Foreskin fibroblast (primary cell): ENCODE measurements at places on chromosomes 5 and 9.

GRCh38 chr5:106363578-106363977 is 1307.2 kb downstream of the EFNA5 start:
- DNase-seq, result no peak

- no peak for DNase-seq
Measured at GRCh38 chr9:131144201-131144600, 18.8 kb downstream of the NUP214 start.

DNA sequence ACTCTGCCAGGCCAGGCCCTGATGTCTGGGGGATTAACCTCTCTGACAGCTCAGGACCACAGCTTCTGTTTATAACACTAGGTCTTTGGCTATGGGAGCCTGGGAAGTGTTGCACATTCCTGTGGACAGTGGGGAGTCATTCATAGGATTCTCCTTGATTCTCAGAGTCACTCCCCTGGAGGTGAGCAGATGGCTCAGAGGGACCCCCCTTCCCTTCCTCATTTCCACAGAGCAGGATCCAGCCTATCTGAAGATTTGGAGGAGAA is 60.2 kb downstream of the NRG2 start:
- no peak for DNase-seq

DNA sequence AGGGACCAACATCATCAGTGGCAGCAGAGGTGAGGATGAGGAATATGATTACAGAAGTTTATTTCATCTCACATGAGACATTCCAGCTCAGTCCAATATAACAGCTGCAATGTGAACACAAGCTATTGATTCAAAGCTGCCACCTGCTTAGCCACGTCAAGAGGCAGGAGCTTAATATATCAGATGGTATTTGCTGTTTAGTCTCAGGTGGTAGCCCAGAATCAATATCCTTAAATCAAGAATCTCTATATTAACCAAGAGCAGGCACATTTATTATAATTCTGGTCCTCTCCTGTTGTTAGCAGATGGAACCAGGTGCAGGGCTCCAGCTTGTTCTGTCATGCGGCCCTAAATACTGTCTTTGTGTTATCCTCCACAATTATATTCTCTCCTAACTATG is 431.6 kb downstream of the ICE1 start:
- no peak for DNase-seq

- no peak for DNase-seq
Measured at GRCh38 chr5:163161512-163161911, 275.9 kb upstream of the CCNG1 start.

- DNase-seq, result peak; percentile 99
Measured at GRCh38 chr5:169695919-169696490, 58.9 kb downstream of the DOCK2 start.

- no peak for DNase-seq
Measured at GRCh38 chr5:54385994-54386393, 69.5 kb upstream of the HSPB3 start.

DNA sequence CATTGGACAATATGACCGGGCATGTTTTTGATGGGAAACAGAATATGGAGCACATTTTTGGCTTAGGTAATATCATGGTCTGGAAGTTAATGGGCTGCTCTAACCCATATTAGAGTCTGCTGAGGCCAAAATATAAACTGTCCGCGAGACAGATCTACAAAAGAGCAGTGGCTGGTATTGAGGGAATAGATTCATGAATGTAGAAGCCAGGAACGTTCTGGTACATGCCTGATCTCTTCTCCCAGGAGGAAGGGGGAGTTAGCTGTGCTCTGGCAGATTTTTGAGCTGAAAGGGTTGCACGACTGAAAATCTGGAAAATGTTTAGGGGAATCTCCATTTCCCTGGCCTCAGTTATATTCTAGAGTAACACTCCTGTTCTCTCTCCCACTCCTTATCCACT is 42.9 kb upstream of the ZFR start:
- no peak for DNase-seq

DNA sequence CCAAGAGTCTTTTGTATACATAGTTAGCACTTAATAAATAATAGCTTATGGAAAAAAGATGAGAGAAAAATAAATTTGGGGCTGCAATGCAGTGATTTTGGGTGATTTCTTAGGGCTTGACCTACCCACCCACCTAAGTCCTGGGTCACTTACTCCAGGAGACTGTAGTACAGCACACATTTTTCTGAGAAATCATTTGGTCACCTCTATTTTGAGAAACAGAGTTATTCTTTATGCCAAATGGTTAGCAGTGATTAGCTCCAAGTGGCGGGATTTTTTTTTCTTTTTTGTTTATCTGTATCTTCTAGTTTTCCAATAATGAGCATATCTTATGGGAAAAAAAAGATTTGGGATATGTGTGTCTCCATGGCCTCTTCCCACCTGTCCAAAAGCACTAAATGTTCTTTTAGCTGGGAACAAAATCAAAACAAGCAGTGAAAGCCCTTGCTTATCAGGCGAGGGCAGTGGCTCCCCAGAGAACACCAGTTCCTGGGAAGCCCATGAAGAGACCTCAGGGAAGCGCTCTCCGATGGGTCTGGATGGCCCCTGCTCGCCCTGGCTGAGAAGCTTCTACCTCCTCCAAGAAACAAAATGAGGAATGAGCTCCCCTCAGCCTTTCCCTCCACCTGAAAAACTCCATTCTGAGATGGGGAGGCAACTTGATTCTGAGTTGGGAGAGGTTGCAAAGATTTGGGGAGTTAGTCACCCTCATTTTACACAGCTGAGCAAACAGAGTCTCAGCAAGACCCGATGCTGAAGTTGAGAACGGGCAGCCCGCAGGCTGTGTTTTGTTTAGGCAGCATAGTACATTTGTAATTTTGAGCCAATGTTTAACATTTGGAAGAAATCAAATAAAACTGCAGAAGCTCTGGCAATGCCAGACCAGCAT is 69.9 kb downstream of the CYFIP2 start:
- peak; percentile 93 for DNase-seq

DNA sequence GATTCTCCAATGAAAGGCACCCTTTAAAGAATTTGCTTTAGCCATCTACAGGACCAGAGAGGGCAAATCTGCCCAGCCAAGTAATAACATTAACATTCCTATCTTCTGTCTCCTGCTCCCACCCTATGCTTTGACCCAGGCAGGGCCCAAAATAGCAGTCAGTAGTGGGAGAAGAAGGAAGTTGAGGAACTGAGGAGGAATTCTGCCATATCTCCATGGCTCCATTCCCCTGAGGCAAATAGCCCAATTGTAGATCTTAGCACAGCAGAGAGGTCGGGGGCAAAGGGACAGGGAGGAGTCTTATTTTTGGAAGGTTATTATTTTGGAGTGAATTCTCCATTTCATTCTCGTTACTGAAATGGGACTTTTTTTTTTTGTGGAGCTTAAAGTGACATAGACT is 111.1 kb upstream of the IFNK start:
- no peak for DNase-seq

DNA sequence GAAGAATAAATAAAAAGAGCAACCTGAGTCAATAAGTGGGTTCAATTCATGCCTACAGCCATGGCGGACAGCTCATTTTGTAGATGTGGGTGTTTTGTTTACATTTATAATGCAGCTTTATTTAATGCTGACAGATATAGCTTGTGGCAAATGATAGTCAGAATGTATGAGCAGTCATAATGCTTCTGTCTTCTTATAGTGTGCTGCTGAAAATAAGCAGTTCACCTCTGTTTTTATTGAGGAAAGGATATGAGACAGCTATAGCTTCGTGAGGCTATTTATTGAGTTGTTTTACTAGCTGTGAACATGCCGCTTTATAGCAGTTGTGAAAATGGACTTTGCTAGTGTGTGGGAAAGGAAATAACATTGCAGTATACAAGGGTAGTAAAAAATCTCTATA is 147.4 kb downstream of the PBX3 start:
- no peak for DNase-seq

DNA sequence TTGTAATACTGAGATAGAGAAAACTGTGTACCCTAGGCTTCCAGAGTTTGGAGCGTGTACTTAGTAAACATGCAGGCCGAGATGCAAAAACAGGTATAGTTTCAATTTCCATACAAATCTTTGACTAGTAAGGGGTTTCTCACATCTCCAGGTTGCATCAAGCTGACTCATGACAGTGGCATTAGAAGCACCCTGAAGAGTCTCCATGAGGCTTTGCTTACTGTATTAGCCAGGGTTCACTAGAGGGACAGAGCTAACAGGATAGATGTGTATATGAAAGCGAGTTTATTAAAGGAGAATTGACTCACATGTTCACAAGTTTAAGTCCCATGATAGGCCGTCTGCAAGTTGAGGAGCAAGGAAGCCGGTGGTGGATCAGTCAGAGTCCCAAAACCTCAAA is 275.3 kb upstream of the CDH6 start:
- no peak for DNase-seq

DNA sequence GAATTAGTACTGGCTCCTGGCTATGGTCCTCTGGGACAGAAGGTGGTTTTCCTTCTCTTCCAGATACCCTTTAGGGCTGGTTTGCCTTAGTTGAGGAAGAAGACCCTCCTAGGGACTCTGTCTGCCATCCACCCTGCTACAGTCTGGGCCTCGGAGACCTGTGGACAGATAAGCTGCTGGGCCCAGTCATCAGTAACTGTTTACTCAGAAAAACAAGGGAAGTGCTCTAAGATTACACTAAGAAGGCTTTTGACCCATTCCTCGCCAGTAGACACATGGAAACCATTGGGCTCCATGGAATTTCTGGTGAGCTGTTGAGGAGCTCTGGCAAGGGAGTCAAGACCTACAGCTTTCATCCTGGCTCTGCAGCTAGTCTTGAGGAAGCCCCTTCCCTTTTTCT is 31.2 kb downstream of the LARP1 start:
- DNase-seq, result no peak

- no peak for DNase-seq
Measured at GRCh38 chr5:138629392-138629791, 54.2 kb upstream of the HSPA9 start.

- DNase-seq, result no peak
Measured at GRCh38 chr5:133274597-133274935, 222.8 kb downstream of the HSPA4 start.

GRCh38 chr9:113659740-113660139 is 196.2 kb downstream of the RGS3 start:
- DNase-seq, result no peak

GRCh38 chr5:129204525-129204924 is 110.0 kb downstream of the ISOC1 start:
- peak; percentile 36 for DNase-seq

DNA sequence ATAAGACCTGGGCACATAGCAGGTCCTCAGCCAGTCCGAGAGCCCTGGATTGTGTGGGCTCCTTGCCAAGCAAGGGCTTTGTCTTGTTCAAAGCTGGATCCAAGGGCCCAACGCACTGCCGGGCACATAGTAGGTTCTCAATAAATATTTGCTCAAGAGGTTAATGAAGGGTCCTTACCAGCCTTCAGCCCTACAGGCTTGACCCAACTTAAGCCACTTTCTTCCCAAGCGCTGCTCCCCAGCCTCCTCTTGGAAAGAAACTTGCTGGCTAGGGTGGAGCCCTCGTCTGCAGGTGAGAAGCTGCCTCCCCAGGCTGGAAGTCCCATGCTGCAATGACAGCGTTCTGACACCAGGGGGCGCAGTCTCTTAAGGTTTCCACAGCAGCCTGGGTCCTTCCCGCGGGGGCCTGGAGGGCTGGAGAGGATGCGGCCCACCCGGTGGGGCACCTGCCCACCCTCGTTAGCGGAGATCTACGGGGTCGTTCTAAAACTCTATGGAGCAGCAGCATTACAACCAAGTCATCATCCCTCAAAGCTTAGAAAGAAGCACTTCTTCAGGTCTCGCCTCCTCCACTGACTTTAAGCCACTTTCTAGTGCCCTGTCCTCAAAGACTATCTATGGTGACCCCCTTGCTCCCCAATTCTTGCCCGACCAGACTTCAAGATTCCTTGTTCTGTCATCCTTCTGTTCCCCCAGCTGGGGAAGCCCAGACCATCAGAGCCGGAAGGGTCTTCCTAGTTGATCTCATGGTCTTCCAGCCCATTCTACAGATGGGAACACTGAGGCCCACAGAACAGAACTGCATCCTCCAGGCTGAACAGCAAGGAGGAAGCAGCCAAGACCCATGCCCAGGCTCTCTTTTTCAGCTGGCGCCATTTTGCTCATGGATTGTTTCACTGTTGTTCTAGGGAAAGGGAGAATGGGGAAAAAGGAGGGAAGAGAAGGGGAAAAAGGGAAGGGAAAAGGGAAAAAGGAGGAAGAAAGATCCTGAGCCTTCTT is 115.4 kb downstream of the LHX2 start:
- DNase-seq, result peak; percentile 44

GRCh38 chr5:158435161-158435616 is 576.2 kb upstream of the CLINT1 start:
- no peak for DNase-seq

- no peak for DNase-seq
Measured at GRCh38 chr9:27828908-27829307, 255.6 kb upstream of the C9orf72 start.

DNA sequence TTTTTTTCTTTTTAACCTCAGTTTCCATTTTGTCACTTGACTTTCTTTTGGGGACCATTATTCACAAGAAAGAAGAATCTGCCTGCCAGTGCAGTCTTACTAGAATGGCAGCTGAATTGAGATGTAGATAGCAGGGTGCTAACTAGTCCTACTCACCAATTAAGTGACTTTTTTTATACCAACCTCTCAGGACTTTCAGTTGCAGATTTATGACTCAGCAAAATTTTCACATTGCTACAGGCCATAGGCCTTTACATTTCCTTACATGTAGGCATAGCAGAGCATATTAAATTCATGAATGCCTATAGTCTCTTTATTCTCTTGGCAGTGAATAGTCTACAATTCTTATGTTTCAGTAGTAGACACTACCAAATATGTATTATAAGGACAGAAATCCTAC is 54.0 kb upstream of the FKTN start:
- DNase-seq, result peak; percentile 12

- DNase-seq, result no peak
Measured at GRCh38 chr5:4042311-4042710, 446.7 kb downstream of the IRX1 start.

- peak; percentile 44 for DNase-seq
Measured at GRCh38 chr5:73338256-73339050, 110.1 kb downstream of the FOXD1 start.

GRCh38 chr9:5443850-5444249 is 6.1 kb upstream of the PLGRKT start:
- DNase-seq, result no peak

- peak; percentile 64 for DNase-seq
Measured at GRCh38 chr9:136488247-136489214, 5.7 kb upstream of the SEC16A start.

- DNase-seq, result peak; percentile 40
Measured at GRCh38 chr9:33924978-33925797, 108.2 kb downstream of the UBE2R2 start.

GRCh38 chr5:21398511-21398910 is 1410.5 kb upstream of the CDH18 start:
- DNase-seq, result no peak
